ENCODE measurements at places on chromosomes 5 and 9. TPM values are rescaled to one million over a fixed set of nuclear protein-coding genes. Genes with fewer than 3 reads are reported as not detected.
A peak's percentile ranks its signal among the peaks of the same experiment; 100 is the strongest.

GRCh38 chr5:78594021-78594420 is 54.6 kb downstream of the LHFPL2 start:
- no peak for DNase-seq

DNA sequence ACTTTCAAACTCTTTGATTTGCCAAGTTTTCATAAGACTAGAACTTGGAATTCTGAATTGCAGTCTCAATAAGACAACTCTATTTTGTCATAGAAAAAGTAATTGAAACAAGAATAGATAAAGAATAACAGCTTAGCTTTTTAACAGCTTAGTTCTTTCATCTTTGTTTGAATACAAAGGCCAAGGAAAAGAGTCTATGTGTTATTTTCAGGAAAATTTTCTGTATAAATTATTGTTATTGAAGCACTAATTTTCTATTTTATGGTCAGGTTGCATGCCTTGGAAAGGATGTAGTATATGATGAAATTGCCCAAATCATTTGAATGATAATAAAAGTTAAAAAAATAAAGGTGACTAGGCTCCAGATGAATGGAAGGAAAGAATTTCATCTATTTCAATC is 25.2 kb upstream of the SPRY4 start:
- DNase-seq, result no peak

The TGFBI gene
- total RNA-seq, result not detected

GRCh38 chr5:173680660-173681242 is 64.3 kb upstream of the BOD1 start:
- no peak for DNase-seq

DNA sequence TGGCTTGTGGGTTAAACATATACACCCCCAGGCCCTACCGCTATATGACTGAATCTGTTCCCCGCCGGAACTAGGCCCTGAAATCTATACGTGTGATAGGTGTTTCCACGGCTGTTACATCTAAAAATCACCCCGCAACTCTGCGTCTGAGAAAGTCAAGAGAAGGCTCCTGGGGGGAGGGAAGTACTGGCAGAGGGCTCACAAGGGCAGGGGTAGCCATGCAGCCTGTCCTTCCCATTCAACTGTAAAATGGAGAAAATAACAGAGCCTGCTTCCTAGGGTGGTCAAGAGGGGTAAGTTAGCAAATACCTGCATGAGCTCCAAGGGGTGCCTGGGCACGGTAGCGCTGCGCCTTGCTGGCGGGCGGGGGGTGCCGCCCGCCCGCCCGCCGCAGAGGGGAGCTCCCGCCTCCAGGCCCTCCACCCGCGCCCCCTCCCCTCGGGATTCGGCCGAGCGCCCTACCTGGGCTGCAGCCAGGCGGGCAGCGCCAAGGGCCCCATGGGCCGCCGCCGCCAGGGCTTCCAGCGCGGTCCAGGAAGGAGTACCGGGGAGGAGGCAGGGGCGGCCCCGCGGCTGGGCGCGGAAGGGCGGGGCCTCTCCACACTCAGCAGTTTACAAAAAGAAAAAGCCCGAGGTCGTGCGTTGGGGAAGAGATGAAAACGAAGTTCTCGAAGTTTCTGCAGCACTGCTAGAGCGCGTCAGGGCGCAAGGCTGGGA is at the start of gene HACD4:
Gene HACD4 (minus strand): TSS at position 550 of the 717 bp plus-strand sequence. CDS start 50 bp downstream, at position 500.
- peak; percentile 79 for DNase-seq

GRCh38 chr9:38047301-38048251 is 21.5 kb downstream of the SHB start:
- DNase-seq, result no peak

The PDE6A gene
- total RNA-seq, result not detected

- DNase-seq, result no peak
Measured at GRCh38 chr5:90408571-90409317, 812 bp downstream of the CETN3 start.

The IL13 gene
- total RNA-seq, result 5.5 TPM

DNA sequence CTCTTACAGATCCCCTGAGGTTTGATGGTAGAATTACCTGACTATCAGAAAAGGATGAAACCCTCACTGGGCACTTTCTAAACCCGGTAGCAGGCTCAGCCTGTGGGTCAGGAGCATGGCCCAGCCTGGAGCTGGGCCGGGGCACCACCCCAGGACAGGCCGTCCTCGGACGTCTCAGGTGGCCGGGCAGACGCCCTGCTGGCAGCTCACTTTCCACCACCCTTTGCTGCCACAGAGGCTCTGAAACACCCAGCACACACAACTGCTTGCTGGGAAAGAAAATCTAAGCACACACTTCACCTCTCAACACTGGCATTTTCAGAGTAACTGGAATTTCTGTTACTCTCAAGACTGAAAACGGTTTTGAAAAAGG is 4.4 kb downstream of the UBAC1 start:
- DNase-seq, result no peak

GRCh38 chr5:181164076-181164952 is 16.9 kb downstream of the OR2V2 start:
- peak; percentile 55 for DNase-seq

DNA sequence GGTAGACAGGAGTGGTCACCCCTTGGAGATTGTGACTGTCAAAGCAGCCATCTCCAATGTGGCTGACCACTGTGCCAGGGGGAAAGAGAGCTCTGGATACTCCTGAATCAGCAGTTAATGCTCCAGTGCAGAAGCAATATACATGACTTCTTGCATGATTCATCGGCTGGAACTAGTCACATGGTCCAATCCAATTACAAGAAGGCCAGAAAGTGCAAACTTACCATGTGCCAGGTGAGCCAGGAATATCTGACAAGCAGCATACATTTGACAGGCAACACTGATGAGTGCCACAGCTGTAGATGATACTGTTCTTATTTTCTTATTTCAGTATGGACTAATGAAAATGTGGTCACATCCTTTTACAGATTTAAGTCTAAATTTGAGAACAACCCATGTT is 440.0 kb upstream of the MPDZ start:
- DNase-seq, result no peak

DNA sequence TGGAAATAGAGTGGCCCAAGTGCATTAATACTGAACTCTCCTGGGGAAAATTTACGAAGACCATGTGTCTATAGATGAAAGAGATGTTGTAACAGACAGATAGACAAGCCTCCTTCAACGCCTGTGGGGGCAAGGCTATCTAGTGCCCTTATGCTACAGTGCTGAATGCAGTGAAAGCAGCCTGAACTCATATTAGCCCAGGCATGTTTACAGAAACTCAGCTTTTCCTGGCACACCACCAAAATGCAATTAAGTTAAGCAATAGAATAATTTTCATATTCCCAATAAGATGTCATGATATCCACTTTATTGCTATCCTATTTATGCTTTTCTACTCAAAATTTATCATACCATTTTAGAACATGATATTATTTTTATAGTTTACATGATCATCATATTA is 277.0 kb downstream of the DIRAS2 start:
- no peak for DNase-seq

GRCh38 chr9:7570107-7570720 is 229.4 kb downstream of the DMAC1 start:
- peak; percentile 77 for DNase-seq

GRCh38 chr5:16736158-16736995 is 119.6 kb upstream of the RETREG1 start:
- DNase-seq, result no peak

All from activated CD4-positive, alpha-beta T cell treated with anti-CD3 and anti-CD28 coated beads for 36 hours (primary cell).